ENCODE measurements at places on chromosomes 2 and 18.
A peak's percentile ranks its signal among the peaks of the same experiment; 100 is the strongest.

GRCh38 chr2:1685078-1685956 lies 59.0 kb downstream of the PXDN start:
- no peaks in the 10 kb centered on the region for H3K4me1 ChIP-seq
- H3K4me3 ChIP-seq = no peak overlapping the region
- H3K36me3 ChIP-seq = no peaks in the 10 kb centered on the region
- DNase-seq = no peak
- no peaks in the 10 kb centered on the region for H3K27me3 ChIP-seq
- no peak overlapping the region for H3K27ac ChIP-seq

DNA sequence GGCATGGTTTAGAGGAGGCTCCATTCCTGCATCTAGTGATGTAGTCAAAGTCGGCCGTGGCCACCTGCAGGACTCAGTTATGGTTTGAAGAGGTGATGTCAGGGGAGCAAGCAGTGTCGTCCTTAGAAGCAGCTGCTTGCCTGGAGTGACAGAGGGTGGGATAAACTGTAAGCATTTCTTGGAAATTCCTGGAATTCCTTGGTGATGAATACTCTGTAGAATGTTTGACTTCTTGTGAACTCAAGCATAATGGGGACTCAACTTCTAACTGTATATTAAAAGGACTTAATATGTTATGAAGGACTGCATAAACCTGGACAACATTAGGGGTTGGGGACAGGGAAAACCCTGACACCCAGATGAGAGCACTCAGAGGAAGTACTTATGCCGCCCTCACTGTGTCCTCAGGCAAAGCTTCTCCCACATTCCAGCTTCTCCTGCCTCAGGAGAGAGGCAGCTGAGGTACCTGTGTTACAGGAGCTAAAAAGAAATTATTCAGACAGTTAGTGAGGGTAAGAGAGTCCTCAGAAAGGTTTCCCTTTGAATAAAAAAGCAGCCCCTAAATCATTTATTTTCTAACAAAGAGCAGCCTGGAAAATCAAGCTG lies 459.9 kb upstream of the CELF4 start:
- H3K27me3 ChIP-seq = no peaks in the 10 kb centered on the region
- H3K4me3 ChIP-seq = no peak overlapping the region
- no peaks in the 10 kb centered on the region for H3K36me3 ChIP-seq
- no peak overlapping the region for H3K27ac ChIP-seq

DNA sequence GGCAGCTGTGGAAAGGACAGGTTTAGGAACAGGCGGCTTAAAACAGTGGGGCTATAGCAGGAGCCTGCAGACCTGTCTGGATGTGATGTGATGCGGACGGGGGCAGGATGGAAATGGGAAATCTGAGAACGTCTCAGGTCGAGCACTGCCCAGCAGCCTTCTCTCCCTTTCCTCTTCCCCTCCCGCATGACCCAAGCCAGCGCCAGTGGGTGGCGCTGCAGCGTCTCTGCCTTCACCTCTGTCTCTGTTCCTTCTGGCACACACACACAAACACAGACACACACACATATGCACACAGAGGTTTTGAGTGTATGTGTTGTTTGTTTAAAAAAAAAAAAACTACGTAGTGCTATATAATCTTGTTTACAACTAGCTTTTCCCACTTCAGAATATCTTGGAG lies 82.0 kb upstream of the SLC66A3 start:
- H3K27me3 ChIP-seq = peaks cover 6% of the 10 kb centered on the region
- peak; percentile 52 for DNase-seq
- no peaks in the 10 kb centered on the region for H3K36me3 ChIP-seq
- no peak overlapping the region for H3K27ac ChIP-seq
- H3K4me3 ChIP-seq = no peak overlapping the region

DNA sequence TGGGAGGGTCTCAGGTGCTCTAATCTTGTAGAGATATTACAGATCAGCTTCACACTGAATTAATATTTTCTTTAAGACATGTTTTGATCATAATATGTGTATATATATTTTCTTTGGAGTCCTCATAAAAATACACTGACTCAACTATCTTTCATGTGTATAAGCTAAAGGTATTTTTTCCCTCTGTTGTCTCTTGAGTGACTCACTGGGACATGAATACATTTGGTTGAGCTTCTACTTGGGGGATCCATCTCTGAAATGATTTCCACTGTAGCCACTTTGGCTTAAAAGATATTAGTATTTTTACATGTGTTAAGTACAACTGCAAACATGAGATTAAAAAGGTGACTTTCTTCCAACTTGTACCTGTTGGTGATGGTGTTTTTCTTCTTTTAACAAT lies 140.8 kb downstream of the TTN start:
- no peaks in the 10 kb centered on the region for H3K27me3 ChIP-seq
- DNase-seq = no peak
- no peak overlapping the region for H3K27ac ChIP-seq
- H3K36me3 ChIP-seq = no peaks in the 10 kb centered on the region
- H3K4me3 ChIP-seq = no peak overlapping the region
